Stimulated activated CD4-positive, alpha-beta T cell treated with anti-CD3 and anti-CD28 coated beads, Interleukin-15, amount 100 ng/mL, for 1 hour (primary cell): ENCODE measurements at places on chromosomes 7 and 10.

GRCh38 chr10:14438576-14438975 is 107.9 kb upstream of the FRMD4A start:
- DNase-seq, result no peak

- DNase-seq, result no peak
Measured at GRCh38 chr10:11655836-11656235, 44.4 kb upstream of the USP6NL start.

GRCh38 chr10:32046151-32046550 is 10.1 kb downstream of the KIF5B start:
- DNase-seq, result no peak

DNA sequence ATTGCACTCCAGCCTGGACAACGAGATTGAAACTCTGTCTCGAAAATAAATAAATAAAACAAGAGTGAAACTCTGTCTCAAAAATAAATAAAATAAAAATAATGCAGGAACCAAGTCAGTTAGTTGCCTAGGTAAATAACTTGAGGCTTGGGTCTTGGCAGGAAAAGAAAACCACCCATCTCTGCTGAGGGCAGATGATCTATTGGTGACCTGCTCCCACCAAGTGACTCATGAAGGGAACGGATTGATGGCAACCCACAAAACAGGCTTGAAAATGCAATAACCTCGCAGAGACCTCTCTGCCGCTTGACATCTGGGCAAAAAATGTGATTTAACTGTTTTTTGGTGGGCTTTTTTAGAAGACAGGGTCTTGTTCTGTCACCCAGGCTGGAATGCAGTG is 86.6 kb downstream of the CALN1 start:
- no peak for DNase-seq

- DNase-seq, result no peak
Measured at GRCh38 chr7:106317971-106318370, 33.2 kb upstream of the NAMPT start.
